ENCODE measurements at places on chromosomes 16 and 17. TPM values are rescaled to one million over a fixed set of nuclear protein-coding genes. Genes with fewer than 3 reads are reported as not detected.
A peak's percentile ranks its signal among the peaks of the same experiment; 100 is the strongest.

The TBC1D16 gene
- 3.4 TPM for total RNA-seq

The FLCN gene
- 78.1 TPM for total RNA-seq

The PRR35 gene
- not detected for total RNA-seq

The NFE2L1 gene
- 36.8 TPM for total RNA-seq

The XAF1 gene
- total RNA-seq, result 70.6 TPM

The KRTAP4-1 gene
- total RNA-seq, result not detected

The ASB16 gene
- 0.15 TPM for total RNA-seq

- peak; percentile 86 for DNase-seq
Observed at GRCh38 chr17:74379495-74380085, 12.3 kb downstream of the GPR142 start.

DNA sequence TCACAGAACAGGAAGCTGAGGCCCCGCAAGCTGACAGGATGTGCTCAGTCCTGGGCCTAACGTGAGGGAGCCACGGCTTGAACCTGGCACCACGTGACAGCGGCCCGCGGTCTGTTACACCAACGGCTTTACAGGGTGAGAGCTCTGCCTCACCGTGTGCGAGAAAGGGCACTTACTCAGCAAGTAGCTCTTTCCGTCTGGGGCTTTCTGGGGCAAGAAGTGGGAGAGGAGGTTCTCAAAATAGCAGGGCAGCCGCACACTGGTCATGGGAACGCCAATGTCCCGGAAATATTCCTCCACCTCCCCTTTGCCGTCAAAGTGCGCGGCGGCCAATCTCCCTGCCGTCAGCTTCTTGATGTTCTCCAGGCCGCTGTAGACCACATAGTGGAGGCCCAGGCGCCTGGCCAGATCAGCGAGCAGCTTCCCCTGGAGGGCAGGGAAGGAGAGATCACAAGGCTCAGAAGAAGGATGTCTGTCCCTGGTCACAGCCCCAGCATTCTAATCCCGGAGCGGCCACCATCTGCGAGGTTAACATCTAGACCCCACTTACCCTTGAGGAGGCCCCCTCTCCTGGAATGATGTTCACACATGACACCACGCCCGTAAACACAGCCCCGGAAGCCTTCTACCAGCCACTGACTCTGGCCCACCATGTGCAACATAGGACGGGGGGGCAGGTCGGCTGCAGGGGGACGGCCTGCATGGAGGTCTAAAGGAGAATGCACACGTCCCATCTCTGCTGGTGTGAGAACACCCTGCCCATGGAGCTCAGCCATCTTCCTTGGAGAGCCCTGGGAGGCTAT lies 8.2 kb downstream of the NMRAL1 start:
- DNase-seq, result peak; percentile 59

DNA sequence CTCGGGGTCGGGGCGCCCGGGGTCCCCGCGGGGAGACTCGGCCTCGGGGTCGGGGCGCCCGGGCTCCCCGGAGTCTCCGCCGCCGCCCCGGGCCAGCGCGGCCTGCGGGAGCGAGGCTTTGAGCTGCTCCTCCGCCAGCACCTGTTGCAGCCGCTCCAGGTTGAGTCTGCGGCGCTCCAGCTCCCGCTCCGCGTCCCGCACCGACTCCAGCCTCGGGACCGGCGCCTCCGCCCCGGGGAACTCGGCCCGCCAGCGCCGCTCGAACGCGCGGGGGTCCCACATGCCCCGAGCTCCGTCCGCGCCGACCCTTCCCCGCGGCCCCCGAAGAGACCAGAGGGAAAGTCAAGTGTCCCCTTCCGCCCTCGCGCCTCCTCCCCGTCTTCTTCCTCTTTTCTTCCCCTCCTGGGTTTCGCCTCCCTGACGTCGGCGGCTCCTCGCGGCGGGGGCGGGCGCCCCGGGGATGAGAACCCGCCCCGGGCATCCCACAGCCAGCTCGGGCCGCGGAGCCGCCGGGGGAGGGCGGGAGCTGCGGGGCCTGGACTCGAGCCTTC lies 40.8 kb upstream of the BHLHA9 start:
- peak; percentile 16 for DNase-seq

DNA sequence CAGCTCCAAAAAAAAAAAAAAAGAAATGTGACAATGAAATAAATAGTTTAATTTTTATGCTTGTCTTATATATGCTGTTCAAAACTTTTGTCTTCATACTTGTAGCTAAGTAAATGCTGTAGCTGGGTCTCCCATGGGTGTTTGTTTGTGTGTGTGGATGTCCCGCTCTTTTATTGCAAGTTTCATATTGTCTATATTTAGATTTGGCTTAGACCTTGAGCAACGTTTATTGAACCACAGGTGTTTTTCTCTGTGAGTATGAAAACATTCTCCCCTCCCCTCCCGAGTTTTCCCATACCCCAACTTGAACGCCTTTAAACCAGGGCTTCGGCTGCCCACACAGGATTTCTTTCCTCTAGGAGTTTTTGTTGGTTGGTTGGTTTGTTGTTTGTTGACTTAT lies 45.2 kb downstream of the MFSD11 start:
- no peak for DNase-seq

DNA sequence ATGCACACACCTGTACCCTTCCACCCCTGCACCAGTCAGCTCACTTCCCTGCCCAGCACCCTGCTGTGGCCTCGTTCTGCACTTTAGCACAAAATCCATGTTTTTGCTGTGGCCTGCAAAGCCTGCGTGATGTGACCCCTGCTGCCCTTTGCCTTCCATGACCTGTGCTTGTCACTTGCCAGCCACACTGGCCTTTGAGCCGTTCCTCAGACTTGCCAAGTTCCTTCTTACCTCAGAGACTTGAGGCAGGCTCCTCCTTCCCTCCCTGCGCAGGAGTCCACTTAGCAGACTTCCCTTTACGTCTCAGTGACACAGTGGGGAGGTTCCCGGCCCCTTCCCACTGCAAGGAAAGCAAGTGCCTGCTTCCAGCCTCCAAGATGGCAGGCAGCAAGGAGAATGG lies 134.7 kb downstream of the SNX29 start:
- DNase-seq, result no peak

DNA sequence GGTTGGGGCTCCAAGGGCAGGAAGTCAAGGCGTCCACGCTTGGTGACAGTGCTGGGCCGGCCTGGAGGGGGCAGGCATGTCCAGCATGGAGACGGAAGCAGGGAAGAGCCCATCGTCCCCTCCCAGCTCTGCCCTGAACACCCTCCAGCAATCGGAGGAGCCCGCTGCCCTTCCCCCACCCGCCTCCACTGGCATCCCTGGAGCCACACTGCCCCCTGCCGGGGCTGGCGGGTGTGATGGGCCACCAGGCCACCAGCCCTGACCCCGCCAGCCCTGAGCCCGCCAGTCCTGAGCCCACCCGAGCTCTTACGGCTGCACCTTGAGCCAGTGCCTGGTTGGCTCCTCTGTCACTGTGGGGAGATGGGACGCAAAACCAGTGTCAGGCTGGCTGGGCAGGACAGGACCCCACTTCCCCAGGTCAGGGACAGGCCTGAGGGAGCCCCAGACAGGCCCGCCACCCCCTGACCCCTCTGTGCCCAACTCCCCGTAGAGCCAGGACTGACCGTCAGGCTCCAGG lies 4.1 kb upstream of the CDH15 start:
- peak; percentile 83 for DNase-seq

DNA sequence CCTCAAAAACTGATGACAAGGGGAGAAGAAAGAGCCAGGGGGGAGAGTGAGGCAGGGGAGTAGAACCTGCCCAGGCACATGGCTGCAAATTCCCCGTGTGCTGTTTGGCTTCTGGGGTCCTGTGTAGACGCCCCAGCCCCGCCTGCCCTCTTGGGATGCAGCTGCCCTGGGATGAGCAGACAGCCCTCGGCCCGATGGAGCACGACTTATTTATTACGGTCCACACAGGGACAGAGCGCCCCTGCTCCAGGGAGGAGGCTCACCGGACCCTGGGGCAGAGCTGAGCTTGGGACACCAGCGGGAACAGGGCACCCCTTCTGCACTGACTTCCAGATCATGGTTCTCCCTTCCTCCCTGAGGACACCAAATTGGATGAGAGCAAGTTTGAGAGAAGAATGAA lies 9.1 kb downstream of the LDHD start:
- no peak for DNase-seq

GRCh38 chr16:88088161-88088581 lies 136.9 kb downstream of the BANP start:
- DNase-seq, result no peak

- no peak for DNase-seq
Observed at GRCh38 chr17:1149869-1150268, 29.9 kb downstream of the ABR start.

DNA sequence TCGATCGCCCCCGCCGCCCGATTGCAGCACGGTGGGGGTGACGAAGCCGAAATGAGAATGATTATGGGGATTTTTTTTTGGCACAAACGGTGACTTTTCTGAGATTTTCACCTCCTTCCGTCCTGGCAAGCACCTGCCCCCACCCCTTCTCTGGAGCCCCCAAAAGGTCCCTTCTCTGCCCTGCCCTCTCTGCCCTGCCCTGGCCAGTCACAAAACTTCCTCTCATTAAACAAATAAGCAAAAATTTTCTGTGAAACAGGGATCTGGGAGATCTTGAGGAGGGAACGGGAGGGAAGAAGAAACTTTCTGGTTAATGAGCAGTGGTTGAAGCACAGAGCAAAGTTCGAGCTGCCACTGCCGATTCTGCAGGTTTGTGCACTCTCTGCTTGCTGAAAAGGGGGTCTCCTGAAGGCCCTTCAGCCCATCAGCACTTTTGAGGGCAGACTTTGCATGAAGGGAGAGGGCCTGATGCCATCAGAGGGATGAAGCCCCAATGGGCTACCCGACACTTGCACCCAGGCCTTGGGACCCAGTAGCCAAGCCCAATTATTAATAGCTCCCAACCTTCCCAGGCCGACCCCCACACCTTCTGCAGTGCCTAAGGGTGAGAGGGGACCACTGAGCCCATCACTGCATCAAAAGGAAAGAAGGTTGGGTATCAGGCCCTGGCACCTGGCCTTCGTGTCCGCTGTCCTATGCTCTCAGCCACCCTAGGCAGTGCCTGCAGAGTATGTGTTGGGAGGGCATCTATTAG lies 1.0 kb upstream of the HOXB8 start:
- DNase-seq, result no peak

GRCh38 chr16:73599870-73600269 lies 551.9 kb upstream of the ZFHX3 start:
- DNase-seq, result no peak

DNA sequence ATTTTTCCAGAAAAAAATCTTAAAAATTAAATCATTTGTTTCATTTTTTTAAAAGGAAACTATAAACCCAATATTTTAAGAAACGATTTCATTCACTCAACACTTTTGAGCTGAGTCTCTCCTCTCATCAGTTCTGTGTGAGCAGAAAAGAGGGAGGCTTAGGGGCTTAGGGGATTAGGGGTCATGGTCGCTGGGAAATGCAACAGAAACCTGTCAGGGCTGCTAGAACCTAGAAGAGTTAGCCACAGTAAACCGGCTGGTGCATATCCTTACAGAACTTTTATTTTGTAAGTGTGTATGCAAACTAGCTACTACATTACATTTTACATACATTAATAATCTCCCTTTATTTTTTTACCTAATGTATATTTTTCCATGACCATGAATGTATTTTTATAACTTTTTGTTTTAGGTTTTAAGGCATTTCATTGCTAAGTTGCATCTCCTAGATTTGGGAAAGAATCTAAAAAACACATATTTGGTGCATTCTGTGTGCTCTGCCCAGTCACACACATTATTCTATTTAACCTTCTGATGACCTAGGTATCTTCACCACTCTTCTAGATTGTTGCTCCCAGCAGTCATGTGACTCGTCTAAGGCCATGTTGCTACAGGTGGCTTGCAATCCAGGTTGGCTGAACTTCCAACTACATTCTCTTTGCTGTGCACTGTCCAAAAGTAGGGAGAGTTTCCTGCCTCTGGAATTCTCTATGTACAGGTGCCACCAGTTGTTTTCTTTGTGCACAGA lies 24.4 kb downstream of the TBC1D3B start:
- DNase-seq, result no peak

DNA sequence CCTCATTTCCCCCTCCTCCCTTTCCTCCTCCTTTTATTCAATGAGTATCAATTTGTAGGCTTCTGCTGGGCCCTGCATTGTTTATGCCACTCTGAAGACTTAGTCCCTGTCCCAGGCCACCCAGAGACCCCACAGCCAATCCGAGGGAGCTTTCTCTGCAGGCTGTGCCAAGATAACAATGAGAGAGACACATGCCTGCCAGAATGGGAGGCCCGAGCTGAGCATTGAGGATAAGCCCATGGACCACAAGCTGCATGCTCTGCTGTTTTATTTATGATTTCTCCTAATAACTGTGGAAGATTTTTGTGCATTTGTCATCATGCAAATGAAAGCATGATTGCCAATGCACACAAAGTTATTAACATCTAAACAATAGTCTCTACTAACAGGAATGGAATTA lies 3.0 kb downstream of the RCVRN start:
- DNase-seq, result no peak

DNA sequence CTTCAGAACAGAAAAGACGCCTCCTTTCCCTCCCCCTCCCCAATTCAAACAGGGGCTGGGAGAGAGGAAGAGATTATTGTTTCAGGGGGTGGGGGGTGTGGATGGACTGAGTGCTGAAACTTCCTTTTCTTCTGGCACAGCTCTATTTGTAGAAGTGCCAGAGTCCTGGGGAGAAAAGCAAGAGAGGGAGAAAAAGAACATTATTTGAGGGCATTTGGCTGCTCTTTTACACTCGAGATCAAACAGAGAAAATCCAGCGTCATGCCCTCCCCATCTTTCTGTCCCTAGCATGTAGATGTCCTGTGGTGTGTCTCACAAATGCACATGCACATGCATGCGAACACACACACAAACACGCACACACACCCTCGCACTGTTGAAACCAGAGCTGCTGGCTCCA lies 13.0 kb downstream of the ARL4D start:
- no peak for DNase-seq

- no peak for DNase-seq
Observed at GRCh38 chr16:72493716-72494415, 321.9 kb upstream of the PMFBP1 start.

- DNase-seq, result no peak
Observed at GRCh38 chr16:53741546-53741945, 37.6 kb downstream of the FTO start.

DNA sequence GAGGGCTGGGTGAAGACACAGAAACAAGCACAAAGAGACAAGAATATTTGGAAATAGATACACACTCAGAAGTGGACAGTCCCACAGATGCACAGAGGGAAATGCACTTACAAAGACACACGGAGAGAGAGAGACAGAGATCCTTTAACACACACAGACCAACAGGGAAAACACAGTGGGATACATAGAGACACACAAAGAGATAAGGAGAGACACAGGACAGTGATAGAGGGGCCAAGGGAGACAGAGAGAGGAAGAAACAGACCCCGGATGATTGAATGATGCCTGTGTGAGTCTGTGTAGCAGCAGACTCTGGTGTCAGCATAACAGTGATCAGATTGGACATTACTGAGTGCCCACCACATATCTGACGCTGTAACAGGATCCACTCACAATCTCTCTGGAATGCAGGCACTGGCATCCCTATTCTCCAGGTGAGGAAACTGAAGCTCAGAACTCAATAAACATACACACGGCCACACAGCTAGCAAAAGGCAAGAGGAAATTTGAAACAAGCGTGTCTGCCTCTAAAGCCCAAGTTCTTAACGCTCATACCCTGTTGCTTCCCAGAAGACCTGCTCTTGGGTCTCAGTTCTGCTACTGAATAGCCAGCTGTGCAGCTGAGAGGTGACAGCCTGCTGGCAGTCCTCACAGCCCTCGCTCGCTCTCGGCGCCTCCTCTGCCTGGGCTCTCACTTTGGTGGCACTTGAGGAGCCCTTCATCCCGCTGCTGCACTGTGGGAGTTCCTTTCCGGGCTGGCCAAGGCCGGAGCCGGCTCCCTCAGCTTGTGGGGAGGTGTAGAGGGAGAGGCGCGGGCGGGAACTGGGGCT lies 186.3 kb upstream of the NLRP1 start:
- DNase-seq, result no peak
